ENCODE measurements at places on chromosomes 11 and 22. TPM values are rescaled to one million over a fixed set of nuclear protein-coding genes. Genes with fewer than 3 reads are reported as not detected.
A peak's percentile ranks its signal among the peaks of the same experiment; 100 is the strongest.

SMPD1 gene
- 11.1 TPM for total RNA-seq

POU2AF2 gene
- not detected for total RNA-seq

DNA sequence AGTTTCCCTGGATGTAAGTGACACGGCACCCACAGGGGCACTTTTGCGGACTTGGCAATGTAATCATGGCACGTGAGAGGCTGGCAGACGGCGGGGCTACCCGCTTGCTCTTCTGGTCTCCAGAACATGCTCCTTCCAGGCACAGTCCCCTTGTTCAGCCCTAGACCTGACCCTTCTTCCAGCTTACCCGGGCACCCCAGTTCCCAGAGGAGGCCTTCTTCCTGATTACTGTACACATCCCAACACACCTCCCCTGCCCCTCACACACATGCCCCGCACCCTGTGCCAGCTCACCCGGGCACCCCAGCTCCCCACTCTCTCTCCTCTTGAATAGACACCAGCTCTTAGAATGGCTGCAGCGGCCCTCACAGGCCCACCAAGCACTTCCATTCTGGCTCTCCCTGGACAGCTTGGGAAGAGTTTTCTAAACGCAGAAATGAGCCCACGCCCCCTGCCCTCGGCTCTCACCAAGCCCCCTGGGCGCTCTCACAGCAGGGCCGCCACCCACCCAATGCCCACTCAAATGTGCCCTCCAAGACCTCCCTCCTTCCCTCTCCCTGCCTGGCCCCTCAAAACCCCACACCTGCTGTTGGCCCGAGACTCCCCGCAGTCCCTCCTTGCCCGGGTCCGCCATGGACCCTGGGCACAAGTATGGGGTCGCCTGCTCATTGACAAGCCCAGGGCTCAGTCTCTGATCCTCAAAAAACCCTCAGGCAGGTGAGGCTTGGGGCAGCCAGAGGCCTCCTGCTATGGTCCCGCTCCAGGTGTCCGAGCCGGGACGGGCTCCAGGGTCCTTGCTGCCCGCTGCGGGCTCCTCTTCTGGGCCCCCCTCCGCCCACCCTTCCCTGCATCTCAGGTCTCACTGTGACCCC, 88.5 kb downstream of the WNT7B start:
- DNase-seq, result no peak

- no peak for DNase-seq
Observed at GRCh38 chr11:95832763-95833162, 42.5 kb downstream of the CEP57 start.

DNA sequence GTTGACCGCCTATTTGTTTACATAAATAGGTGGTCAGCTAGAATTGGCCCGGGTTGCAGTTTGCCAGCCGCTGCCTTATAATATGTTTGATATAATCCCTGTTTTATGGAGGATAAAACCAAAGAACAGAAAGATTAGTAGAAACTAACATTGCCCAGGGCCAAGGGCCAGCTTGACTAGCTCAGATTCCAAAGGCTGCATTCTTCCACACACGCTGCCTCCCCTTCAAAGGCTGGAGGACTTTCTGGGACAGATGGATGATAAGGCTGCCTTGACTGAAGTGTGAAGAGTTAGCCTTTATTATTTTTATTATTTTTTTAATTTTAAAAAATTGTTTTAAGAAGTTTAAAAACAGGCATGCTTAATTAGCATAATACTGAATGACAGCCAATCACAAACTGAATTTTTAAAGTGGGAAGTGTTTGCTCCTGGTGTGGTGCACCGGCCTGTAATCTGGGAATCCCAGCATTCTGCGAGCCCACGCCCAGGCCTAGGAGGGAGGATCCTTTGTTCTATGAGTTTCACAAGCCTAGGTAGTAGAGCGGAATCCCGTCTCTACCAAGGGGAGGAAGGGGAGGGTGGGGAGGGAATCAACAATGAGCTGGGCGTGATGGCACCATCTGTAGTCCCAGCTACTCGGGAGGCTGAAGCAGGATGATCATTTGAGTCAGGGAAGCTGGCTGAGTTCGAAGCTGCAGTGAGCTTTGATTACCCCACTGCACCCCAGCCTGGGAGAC, 114.9 kb downstream of the NAV2 start:
- DNase-seq, result no peak

DNA sequence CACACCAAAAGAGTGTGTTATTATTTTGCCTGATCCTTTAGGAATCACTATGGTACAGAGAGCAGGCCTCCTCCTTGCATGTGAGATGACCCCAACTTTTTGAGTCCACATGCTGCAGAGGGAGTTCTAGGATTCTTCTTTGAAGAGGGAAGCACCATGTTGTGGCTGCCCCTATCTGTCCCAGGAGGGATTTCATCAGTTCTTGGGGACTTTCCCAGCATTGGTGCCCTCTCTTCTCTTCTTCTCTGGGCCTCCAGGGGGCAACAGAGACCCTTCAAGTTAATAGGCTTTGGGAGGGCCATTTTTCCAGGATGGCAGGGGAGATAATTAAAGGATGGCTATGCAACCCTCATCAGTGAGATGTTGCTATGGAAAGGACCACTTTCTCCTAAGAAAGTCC, 3.6 kb downstream of the MMP1 start:
- DNase-seq, result no peak

- DNase-seq, result peak; percentile 66
Observed at GRCh38 chr11:122808478-122808869, 29.8 kb upstream of the CRTAM start.

DNA sequence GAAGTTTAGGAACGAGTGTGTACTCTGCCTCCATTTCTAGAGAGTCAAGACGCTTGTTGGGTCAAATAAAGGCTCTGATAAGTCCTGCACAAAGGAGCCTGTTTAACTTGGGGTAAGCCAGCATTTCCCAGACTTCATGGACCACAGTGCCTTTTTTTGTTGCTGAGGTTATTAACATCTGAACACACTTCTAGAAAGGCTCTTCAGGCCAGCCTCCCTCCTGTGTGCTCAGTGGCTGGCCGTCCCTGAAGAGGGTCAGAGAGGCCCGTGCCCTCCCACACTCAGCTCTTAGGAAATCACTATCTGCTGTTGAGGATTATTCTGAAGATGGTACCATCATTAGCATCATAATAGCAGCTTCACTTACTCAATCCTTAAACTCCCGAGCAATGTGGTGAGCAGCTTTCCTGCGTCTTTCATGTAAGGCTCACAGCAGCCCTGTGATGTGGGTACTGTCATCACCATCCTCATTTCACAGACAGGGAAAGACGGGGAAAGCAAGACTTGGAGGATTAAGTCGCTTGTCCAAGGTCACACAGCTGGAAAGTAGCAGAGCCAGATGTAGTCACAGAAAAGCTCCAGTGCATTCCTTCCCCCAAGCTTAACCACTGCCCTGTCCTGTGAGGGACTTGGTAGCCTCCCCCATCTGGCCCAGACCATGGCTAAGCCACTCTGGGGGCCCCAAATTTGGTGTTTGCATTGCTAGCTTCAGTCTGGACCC, 71.3 kb downstream of the TSPAN18 start:
- no peak for DNase-seq
